ENCODE measurements at places on chromosomes 6 and 20. TPM values are rescaled to one million over a fixed set of nuclear protein-coding genes. Genes with fewer than 3 reads are reported as not detected.

The ZNF391 gene
- total RNA-seq = 0.71 TPM

The CTCFL gene
- not detected for total RNA-seq

The PYGB gene
- total RNA-seq = 111 TPM

The PAX1 gene
- total RNA-seq = not detected

The KIAA1755 gene
- total RNA-seq = 0.07 TPM
